A172 (cell line): ENCODE measurements at places on chromosomes 6 and 20. TPM values are rescaled to one million over a fixed set of nuclear protein-coding genes. Genes with fewer than 3 reads are reported as not detected.

The GSTA5 gene
- total RNA-seq = not detected in 2 replicates

The SYCP2 gene
- total RNA-seq = 0.26 and 0.29 TPM in 2 replicates

The OXT gene
- total RNA-seq = not detected in 2 replicates

The KCNK5 gene
- not detected in 2 replicates for total RNA-seq

The PLN gene
- total RNA-seq = not detected in 2 replicates

The EFCAB8 gene
- not detected in 2 replicates for total RNA-seq

The TRDN gene
- 0.09 and 0.17 TPM in 2 replicates for total RNA-seq

The SUMO4 gene
- 0.10 and 0.38 TPM in 2 replicates for total RNA-seq

The MAPK13 gene
- total RNA-seq = 0.34 and 0.46 TPM in 2 replicates

The REM1 gene
- total RNA-seq = not detected in 2 replicates

The ZNF311 gene
- total RNA-seq = 0.72 and 1.2 TPM in 2 replicates
